ENCODE measurements at places on chromosomes 6 and 20.

DNA sequence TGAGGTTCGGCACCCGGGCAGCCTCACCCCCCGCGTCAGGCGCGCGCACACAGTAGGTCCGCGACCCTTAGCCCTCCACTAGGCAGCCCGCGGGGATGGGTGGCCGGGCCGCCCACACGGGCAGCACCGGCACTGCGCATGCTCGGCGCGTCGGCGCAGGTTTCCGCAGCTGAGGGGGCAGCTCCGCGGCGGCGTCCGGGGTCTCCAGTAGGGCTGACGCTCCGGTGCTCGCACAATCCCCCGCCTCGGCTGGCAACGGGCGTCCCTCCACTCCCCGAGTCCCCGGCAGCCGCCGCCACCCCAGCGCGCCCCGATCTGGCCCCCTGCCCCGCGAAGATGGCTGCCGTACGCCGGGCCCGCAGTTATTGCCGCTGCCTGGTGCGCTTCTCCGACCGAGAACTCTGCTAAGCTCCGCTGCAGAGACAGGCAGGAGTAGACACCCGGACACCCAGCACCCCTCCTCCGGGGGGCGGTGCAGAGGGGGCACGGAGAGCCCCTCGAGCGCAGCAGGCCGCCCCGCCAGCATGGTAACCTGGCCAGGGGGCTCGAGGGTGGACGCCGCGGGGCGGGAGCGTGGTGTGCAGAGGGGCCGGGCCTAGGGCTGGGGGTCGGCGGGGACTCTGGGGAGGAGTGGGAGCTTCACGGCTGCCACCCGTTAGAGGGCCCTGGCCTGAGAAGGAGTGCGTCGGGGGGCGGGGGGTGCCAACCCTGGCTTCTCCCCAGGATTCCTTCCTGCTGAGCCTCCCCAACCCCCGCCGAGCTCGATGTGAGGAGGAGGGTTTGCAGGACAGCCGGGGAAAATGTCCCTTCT, at the start of gene FBXO9:
FBXO9 (plus strand) TSS at position 139 of the 811 bp plus-strand sequence; CDS start at position 525, 386 bp downstream.
- peak; percentile 67 for DNase-seq

- DNase-seq, result peak; percentile 81
Observed at GRCh38 chr20:58447511-58448391, 58.7 kb downstream of the VAPB start.

DNA sequence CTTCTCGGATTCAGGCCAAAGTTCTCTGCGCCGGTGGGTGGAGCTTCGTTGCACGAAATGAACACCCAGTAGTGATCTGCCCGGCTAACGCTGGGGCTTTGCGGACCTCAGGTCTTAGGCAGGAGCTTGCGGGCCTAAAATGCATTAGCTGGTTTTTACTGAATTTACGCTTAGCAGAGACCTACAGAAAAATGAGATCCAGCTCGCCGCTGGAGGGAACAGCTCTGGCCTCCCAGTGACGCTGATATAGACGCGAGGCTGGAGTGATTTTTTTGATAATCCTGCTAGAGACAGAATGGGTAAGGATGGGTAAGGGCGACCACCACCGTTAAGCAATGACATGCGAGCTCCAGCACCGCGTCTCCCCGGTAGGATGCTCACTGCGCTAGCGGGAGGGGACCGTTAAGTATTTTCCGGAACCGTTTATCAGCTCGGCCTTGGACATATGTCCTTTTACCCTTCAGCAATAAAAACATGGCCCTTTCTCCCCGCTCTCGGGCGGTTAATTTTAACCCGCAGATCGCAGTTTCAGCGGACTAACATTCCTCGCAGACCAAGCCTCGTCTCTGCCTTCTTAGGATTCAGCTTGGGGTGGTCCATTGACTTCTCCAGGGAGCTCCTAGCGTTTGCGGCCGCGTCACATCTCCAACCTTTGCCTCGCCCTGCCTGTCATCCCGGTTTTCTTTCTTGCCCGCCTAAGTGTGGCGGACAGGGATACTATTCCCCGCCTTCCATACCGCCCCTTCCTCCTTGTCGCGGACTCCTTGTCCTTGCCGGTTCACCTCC, 109.3 kb downstream of the GPX5 start:
- no peak for DNase-seq

- DNase-seq, result no peak
Observed at GRCh38 chr6:157585274-157586087, 204.5 kb downstream of the ZDHHC14 start.

- no peak for DNase-seq
Observed at GRCh38 chr6:46357591-46357990, 133.7 kb downstream of the RCAN2 start.

DNA sequence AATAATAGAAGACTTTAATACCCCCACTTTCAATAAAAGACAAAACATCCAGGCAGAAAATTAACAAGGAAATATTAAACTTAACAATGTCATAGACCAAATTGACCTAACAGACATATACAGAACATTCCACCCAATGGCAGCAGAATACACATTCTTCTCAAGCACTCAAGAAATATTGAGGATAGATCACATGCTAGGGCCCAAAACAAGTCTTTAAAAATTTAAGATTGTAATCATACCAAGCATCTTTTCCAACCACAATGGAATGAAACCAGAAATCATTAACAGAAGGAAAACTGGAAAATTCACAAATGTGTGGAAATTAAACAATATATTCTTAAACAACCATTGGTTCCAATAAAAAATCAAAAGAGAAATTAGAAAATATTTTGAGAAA, 161.0 kb downstream of the COL12A1 start:
- no peak for DNase-seq

DNA sequence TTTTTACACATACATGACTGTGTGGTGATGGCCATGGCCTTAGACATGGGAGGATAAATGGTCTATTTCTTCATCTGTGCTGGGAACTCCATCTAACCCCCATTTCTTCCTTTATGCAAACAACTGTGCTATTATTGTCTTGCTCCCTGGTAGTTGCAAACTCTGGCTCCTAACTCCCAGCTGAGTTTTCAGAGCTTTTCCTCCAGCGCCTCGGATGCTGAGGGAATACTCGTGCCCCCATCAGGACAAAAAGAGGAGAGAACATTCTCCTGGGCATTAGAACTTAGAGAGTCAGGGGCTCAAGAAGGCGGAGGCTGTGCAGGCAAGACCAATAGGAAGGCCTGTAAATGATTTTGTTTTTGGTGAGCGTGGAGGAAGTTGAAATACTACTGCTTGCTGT, 2.1 kb downstream of the DAAM2 start:
- no peak for DNase-seq

- no peak for DNase-seq
Observed at GRCh38 chr6:13433709-13434121, 53.7 kb downstream of the GFOD1 start.

GRCh38 chr6:25302677-25303128, 23.5 kb downstream of the CARMIL1 start:
- DNase-seq, result no peak

- no peak for DNase-seq
Observed at GRCh38 chr6:135527960-135528249, 30.4 kb upstream of the AHI1 start.

- DNase-seq, result no peak
Observed at GRCh38 chr6:2235777-2236495, 9.5 kb downstream of the GMDS start.

DNA sequence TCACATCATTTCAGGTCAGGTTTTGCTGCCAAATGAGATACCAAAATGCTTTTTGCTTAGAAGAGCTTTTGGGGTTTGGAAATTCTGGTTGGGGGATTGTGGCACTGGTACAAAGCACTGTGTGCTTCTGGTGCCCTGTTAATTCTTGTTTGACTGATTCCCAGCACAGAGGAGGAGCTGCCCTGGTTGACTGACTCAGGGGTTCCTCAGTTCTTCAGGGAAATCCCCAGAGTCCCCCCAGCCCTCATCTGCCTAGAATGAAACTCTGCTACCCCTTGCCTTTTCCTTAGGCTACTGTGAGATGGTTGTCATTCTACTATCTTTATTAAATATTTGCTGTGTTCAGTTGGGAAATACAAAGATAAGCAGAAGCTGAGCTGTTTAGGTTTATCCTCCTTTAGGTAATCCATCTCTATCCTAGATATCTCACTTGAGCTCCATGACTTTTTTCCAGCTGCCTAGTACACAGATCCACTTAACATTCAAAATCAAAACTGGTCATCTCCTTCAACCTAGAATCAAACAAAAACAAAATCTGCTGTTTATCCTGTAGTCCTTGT, 24.9 kb upstream of the TSPYL1 start:
- no peak for DNase-seq

DNA sequence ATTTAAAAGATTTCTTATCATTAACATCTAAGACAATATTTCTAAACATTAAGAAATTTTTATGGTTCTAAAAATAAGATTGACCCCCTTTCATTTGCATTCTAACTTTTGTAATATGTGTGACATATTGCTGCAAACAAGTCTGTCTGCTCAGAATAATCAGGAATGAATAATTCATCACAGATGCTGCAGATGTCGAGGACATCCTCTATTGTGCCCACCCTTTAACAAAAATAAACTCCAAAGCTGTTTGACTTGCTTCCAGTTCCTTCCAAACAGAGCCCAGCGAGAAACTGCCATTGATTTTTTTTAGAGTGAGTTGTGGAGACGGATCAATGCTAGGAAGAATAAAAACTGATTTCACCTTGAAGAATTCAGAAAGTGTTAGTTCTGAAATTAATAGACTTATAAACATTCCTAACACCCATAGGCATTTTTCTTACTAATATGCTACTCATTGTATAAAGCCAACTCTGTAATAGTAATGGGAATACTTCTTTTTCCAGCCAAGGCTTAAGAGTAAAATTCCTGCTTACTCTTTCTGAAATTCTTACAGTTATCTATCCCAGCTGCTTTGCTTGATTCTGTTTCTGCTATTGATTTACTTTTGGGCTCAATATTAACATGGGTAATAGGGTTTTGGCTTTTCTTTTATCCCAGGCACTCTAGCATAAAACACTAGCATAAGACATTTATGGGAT, 244.8 kb upstream of the FAM83B start:
- no peak for DNase-seq

DNA sequence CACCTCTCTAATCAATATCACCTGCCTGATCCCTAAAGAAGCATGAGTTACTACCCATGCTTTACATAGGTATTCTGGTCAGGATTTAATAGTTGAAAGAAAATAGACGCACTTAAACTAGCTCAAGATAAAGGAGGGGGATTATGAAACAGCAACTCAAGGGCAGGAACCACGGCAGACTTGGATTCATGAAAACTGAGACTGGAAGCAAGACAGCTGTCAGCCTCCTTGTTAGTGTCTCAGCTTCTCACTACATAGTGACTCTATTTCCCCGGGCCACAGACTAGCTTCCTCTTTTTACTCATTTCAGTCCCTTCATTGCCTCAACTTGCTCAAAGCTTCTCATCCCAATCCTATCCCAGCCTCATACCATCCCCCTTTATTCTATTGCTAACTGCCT, 4.3 kb upstream of the SH3BGRL2 start:
- DNase-seq, result no peak

DNA sequence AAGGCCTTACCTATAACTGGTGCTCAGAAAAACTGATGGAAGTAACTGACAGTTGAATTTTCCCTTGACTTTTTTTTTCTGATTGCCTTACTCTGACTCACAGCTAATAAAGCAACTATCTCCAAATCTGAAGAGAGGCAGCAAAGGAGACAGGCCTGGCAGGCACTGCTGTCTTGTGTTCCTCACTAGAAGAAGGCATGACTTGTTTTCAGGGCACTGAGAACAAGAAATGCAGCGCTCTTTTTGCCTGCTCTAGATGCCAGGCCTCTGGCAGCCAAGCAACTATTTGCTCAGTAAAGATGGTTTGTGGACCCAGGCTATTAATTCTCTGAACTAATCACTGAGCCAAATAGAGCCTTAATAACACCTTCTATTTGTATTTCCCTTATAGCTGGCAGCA, 155.1 kb downstream of the PRDM13 start:
- no peak for DNase-seq

DNA sequence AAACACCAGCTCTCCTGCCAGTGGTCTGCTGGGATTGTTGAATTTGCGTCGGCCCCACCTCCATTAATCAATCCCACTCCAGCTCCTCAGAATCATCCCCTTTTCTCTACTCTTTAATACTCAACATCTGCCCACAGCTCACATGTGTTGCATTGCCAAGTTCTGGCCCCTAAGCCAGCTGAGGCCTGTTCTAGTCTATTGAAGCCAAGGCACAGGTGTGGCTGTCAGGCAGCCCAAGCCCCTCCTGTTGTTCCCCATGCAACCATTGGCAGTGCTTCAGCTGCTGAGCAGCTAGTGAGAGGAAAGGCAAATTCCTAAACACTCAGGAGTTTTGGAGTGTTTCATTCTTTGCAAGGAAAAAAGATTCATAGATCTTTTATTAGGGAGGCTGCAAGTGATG, 128.0 kb upstream of the NT5E start:
- no peak for DNase-seq

- no peak for DNase-seq
Observed at GRCh38 chr6:168418711-168419121, 22.3 kb upstream of the SMOC2 start.

DNA sequence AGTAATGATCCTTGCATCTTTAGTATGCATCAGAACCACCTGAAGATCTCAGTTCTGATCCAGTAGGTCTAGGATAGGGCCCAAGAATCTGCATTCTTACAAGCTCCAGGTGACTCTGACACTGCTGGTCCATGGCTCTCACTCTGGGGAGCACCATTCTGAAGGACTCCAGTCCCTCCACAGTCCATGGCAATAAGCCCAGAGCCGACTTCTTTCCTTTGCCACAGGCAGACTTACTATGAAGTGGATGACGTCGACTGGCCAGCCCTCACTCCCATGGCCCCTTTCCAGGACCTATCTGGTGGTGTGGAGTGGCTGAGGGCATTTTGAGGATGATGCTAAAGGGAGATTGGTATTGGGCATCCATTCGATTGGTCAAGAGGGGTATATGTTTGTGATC, 21.8 kb upstream of the LY86 start:
- no peak for DNase-seq

- DNase-seq, result no peak
Observed at GRCh38 chr6:139960671-139961070, 586.2 kb upstream of the CITED2 start.

- DNase-seq, result no peak
Observed at GRCh38 chr20:21395051-21395665, 2.2 kb downstream of the NKX2-4 start.

DNA sequence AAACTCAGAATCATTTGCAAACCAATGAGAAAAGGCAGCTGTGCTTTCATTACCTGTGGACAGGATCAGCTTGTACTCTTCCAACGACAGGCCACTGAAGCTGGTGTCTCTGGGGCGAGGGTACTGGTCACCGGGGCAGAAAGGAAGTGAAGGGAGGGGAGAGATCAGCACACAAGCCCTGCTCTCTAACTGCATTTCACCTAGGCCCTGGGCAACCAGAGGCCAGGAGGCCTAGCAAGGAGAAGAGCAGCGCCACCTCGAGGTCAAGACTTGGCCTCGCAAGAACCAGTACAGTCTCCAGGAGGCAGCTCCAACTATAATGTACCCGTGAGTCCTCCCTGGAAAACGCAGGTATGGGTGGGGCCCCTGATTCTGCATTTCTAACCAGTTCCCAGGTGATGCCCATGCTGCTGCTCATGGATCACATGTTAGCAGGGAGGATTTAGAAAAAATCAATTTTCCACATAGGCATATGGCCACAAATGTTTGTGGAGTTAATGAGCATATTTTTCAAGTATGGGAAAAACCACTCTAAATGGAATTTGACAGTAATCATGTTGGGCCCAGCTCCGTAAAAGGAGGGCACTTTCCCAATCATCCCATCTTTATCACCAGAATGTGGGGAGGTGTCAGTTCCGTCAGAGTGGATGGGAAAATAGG, 11.0 kb downstream of the UQCC2 start:
- peak; percentile 56 for DNase-seq

Measured in lung microvascular endothelial cell (primary cell).